ENCODE measurements at places on chromosomes 6 and 20.
A peak's percentile ranks its signal among the peaks of the same experiment; 100 is the strongest.

DNA sequence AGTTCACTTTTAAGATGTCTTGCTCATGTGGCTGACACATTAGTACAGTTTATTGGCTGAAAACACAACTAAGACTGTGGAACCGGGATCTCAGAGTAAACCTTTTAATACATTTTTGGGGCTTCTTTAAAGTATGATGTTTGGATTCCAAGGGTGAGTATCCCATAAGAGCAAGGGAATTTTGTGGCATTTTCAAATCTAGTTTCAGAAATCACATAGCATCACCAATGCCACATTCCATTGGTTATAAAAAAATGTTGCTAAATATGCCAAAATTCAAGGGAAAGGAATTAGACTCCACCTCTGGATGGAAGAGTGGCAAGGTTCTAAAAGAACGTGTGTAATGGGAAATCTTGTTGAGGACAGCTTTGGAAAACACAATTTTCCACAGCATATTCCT is 338.6 kb downstream of the COL12A1 start:
- DNase-seq: no peak

DNA sequence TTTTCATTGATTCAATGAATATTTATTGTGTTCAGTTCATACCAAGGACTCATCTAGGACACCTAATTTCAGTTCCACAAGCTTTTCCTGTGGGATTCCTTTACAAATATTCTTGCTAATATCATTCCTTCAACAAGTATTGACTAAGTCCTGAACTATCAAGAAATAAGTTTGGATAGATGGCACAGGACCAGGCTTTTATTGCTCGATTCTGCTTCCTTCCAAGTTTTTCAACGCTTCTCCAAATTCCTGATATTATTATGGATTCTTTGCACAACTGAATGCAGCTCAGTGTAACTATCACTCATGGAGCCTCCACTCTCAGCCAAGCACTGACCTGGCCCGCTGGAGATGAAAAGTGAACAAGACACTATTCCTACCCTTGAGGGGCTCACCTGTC is 32.7 kb upstream of the COL21A1 start:
- no peak for DNase-seq

DNA sequence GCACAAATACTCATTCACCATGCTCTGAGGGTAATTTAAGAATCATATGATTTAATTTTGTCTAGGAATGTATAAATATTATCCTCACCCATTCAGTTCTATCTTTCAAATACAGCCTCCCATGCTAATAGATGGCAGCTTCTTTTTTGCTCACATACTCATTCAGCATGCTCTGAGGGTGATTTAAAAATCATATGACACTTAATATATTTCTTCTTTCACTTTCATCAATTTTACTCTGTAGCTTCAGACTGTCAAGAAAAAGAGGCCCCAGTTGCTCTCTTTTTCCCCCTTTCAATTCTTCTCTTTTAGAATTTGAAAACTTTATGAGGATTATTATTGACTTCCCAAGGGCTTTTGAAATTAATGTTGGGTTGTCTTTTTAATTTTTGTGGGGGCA is 161.7 kb upstream of the LAMP5 start:
- no peak for DNase-seq

DNA sequence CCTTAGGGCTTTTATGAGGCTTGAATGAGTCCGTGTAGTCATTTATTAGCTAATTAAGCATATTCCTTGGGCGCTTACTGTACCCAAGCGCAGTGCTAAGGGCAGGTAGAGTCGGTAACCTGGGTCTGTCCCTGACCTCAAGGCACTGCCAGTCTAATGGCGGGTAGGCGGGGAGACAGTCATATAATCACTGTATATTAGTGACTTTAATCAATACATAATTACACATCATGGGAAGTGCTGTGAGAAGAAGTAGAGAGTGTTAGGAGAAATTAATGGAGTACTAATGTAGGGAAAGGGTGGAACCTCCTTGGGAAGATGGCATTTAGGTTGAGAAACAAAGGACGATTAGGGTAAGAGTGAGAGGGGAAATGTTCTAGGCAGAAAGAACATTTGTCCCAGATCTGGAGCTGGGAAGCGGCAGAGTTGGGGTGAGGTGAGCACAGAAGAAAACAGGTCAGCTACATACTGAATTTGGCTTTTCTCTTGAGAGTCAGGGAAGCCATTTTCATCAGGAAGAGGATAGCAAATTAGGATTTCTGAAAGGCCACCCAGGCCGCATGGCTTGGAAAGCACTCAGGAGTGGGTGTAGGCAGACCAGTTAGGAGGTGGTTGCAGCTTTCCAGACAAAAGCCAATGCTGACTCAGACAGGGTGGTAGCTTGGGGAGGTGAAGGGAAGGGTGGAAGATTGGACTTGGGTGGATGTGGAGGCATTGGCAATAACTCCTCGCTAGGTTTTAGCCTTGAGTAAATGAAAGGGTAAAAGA is 954 bp upstream of the BLCAP start:
- no peak for DNase-seq

DNA sequence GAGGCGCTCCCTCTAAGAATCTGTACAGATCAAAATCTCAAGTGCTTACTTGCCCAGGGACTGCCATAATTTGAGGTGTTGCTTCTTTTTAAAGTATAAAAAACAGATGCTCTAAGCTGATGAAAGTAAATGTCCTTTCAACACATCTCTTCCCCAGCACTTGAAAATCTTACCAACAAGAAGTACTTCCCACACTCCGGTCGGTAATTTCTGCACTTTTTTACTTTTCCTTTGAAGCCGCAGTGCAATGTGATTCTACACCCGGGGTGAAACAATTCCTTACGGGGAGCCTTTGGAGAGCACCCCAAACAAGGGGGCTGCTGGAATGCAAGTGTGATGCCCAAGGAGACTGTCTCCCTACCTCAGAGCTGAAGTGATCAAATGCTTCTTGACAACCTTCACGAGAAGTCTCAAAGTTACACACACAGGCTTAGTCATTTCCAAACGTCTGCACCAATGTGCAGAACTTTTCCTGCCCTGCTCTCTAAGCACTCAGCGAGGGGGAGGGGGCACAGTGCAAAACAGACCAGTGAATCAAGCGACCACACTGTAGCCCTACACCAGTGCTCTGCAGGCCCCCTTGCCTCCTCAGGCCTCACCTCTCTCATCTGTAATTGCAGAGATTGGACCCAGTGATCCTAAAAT is 56.7 kb downstream of the ATXN1 start:
- peak; percentile 12 for DNase-seq

- no peak for DNase-seq
Observed at GRCh38 chr6:127586372-127586771, 9.4 kb downstream of the C6orf58 start.

DNA sequence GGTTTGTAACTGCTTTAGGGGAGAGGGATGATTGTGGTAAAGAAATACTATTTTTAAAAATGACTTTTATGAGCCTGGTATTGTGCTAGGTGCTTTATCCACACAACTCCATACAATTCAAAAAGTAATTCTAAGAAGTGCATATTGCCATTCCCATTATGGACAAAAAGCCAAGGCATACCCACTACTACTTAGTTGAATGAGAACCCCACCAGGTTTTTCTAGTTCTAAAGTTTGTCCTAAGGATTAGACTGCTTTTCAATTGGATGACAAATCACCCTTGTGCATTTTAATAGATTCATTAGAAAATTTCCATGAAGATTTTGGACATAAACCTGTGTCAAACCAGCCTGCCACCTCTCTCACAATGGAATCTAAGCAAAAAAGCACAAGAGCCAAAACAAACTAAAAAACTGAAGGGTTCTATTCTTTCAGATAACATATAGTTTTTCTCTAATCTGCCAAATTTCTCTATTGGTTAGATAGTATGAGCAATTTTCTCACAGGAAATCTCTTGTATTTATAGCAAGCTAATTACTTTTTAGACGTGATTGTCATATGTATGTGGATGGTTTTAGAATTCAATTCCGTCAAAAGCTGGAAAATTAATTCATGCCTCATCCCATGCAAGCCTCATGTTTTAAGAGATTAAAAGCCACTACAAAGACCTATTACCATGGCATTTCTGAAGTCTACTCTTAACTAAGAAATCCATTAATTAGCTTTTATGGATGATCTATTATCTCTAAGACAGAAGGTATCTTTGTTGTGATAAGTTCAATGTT is 325.5 kb downstream of the RNGTT start:
- DNase-seq: no peak

DNA sequence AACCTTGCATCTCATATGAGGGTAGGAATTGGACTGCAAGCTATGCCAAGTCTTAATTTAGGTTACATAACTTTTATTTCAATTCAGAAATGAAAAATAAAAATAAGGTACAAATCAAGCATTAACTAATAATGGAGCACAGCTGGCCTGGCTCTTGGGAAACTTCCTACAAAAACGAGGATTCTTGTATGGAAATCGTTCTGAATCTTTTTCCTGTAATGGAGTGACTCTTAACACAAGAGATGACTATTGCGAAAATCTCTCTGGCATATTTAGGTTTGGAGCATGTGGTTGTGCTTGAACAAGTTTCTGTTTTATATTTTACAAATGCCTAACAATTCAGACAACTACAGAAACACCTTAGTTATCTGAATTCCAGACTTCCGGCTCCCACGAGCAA is 34.0 kb upstream of the PI16 start:
- DNase-seq: no peak

DNA sequence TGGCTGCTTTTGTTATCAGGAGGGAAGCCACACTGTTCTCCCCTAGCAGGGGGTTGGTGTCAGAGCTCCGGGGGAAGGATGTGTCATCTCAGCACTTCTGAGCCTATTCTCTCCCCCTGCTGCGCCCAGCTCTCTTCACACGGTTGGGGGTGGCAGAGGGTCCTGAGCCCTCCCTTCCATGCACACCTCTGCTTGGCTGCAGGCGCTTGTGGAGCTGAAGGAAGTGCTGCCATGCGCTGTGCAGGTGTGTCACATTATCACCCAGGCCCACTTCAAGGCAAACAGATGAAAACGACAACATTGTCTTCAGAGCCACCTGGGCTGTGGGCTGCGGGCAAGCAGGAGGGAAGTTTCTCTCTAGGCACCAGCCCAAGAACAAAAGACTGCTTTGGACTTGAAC is 263.4 kb downstream of the BMP7 start:
- DNase-seq: no peak

GRCh38 chr6:1604158-1605003 is 5.3 kb upstream of the FOXC1 start:
- peak; percentile 38 for DNase-seq

DNA sequence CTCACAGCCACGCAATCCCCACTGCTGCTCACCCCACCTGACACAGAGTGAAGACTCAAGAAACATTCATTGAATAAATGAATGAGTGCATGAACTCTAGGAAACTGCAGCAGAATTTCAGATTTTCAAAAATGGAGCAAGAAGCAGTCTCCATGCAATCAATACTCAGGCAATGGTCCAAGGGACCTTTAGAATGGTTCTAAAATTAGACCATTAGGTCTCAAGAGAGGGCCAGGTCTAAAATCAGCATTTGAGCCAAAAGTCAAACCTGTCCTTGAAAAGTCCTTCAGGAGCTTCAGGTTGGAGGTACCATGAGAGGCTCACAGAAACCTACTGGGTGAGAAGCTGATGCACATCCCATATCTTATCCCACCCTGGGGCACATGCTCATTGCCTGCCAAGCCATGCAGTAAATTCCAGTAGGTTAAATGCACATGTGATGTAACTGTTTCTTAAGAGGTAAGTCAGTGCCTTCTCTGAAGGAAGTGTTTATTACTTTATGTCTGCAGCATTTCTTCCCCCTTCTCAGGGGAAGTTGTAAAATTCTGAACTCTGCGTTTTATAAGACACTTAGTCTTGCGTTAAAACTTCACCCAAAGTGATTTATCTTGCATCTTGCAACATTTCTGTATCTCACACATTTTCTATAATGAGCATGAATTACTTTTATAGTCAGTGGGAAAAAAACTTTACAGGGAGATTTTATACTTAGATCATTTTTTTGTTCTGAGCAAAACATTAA is 126.6 kb downstream of the ADAT2 start:
- DNase-seq: no peak

DNA sequence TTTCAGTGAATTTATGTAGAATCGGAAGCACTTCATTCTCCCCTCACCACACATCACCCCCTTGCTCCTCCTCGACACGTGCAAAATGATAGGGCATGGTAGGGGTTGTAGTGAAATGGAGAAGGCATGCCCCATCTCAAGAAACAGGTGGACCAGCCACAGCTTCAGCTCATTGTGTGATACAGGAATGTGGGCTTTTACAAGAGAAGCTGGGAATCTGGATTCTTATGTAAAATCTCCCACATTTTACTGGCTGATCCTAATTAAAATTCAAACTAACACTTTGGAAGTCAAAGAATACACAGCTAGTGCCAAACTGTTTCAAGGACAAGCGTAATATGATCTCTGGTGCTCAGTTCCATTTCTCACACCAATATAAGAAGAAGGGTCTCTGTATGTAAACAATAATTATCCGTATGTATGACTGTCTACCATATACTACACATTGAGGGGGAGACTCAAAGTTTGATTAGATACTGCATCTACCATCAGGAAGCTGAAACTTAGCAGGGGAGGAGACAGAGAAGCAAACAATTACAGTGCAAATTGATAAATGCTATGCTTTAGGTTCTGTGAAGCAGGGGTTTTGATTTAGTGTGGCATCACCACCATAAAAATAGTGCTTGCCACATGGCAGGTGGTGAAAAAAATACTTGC is 24.3 kb upstream of the KIAA0408 start:
- no peak for DNase-seq

DNA sequence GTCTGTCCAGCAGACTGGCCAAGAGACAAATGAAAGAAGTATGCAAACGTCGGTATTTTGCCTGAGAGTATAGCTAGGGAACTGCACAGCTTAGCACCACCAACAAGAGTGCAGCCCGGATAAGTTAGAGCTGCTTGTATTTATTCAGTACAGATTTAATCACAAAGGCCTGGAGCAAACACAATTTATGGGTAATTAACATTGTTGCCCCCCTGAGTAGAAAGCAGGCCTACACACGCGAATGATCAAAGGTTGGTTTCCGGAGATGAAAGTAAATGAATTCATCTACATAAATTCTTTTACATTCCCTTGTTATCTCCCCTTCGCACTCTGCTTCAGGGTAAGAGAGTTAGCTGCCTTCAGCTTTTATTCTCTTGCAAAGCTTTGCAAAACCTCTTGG is 24.7 kb upstream of the CRISP1 start:
- DNase-seq: no peak

GRCh38 chr6:25341203-25341552 is 62.0 kb downstream of the CARMIL1 start:
- no peak for DNase-seq

- DNase-seq: peak; percentile 75
Observed at GRCh38 chr20:64057628-64058498, 5.1 kb upstream of the TCEA2 start.
